ENCODE measurements at places on chromosomes 6 and 20.

DNA sequence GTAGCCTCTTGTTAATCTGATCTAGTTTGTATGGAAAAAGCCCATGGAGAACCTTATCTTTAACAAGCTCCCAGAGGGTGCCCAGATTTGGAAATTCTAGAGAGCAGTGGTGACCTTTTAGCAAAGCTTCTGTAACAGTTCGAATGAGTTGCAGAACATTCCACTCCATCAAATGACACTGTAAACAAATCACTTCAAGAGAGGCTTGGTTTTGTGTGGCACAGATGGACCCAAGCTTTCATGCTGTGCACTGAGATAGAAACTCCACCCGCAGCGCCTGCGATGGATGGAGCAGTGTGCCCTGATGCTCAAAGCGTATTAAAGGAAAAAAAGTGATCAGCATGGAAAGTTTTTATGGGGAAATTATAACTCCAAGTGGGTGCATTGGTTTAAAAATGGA is 55.1 kb upstream of the ISM1 start:
- DNase-seq: no peak

- no peak for DNase-seq
Observed at GRCh38 chr6:48809245-48809644, 653.8 kb downstream of the MMUT start.

DNA sequence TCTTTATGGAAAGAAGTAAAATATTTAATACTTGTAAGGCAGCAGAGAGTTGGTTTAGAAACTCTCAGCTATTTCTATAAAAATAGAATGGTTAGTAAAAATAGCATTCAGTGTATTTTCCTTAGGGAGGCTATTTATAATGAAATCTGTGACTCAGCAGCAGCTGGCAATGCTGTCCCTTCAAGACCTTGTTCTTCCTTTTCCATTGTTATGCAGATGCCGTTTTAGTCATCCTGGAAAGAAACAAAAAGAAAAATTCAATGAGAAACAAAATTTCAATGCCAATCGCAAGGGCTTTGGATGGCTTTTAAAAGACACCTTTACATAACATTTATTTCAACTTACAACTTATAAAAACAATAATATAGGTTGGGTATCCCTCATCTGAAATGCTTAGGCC is 17.5 kb downstream of the MPC1 start:
- no peak for DNase-seq

- DNase-seq: no peak
Observed at GRCh38 chr6:23457321-23457720, 668.7 kb upstream of the NRSN1 start.

DNA sequence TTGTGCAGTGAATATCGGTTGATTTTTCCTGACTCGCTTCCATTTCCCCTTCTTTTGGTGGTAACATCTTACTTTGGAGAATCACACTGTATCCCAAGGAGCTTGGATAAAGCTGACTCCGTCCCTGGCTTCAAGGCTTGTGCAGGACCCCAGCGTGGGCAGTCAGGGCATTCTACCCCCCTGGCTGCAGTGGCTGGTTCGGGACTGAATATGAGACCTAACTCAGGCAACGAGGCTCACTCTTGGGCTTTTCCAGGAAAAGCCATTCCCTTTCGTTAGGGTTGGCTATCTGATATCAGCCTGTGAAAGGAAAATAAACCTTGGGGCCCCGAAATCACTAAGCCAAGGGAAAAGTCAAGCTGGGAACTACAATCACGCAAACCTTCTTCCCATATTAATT is 30.1 kb upstream of the GJA1 start:
- DNase-seq: no peak

GRCh38 chr20:6122873-6123648 is at the start of gene FERMT1:
Gene FERMT1 (minus strand): TSS chr20:6123030. CDS start chr20:6119554, 3,476 bp downstream.
- DNase-seq: peak; percentile 20

DNA sequence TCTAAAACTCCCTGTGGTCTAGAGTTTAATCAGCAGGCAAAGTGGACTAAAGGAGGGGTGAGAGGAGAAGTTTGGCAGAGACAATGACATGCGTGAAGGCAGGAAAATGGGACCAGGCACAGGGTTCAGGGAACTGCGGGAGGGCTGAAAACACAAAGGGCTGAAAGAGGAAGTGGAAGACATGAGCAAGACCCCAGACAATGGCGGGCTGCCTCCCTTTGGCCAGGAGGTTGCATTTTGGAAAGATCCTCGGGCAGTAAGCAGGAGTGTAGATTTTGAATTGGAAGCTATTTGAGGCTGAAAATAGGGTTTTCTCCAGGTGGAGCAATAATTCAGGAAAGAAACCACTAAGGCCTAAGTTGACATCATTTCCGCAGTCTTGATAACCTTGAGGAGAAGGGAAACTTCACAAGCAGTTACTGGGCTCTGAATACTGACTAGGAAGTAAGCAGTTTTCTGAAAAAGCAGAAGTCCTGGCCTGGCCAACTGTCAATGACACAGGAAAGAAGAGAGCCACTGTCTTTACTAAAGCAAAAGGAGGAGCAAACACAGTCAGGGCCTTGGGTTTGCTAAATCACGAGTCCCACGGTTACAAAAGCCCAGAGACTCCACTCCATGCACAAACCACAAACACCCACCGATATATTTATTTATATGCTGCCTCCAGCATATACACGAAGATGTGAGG is 3.4 kb downstream of the LY86 start:
- DNase-seq: peak; percentile 40

- DNase-seq: peak; percentile 46
Observed at GRCh38 chr6:151240036-151240685, 394 bp downstream of the AKAP12 start.

DNA sequence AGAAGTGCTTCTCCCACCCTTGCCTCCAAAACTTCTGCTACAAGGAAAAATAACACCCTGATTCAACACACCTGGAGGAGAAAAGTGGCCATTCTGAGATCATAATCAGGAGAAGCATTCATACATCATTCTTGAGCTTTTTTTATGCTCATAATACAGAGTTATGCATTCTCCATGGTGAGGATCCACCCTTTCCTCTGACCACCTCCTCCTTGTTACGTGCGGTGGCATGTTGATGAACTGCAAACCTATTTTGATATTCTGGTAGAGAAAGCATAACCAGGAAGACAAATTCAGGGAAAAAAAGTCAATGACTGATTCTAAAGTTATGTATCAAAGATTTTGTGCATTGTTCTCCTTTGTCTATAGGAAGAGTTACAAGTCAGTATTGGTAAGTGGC is 169.8 kb downstream of the KLHL32 start:
- no peak for DNase-seq

- no peak for DNase-seq
Observed at GRCh38 chr6:89495961-89496535, 63.1 kb downstream of the ANKRD6 start.

Data from germinal center (tissue), 1 donor.